Mesothelial cell of epicardium (in vitro differentiated cells): ENCODE measurements at places on chromosomes 4 and X. TPM values are rescaled to one million over a fixed set of nuclear protein-coding genes. Genes with fewer than 3 reads are reported as not detected.

DNA sequence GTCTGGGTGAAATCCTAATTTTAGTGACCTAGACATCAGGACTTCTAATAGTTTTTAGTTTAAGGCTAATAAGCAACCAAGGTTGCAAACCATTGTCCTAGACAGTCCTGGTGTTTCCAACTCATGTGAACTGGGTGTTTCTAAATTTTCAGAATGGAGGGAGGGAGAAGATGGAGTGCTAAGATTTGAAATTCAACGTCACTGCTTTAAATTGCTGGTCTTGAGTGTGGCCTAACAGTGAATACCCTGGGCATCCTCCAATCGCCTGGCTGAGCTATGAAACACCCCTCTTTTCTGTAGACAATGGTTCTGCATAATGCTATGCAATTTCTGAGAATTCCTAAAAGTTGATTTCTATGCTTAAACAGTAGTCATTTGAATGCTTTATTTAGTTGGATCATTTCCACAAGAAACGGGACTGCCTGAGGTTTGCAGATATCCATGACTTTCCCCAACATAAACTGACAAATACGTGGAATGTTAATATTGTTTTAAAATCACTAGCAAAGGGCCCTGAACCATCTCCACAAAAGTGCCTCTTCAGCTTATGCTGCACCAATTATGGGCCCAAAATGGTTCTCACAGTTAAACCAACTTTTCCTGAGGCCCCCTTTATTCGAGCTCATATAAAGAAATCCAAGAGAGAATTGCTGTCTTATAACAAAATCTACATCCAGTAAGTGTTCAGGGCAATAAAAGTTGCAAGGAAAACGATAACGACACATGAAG is 1.1 kb downstream of the FBXL5 start:
- H3K27ac ChIP-seq: peak overlapping the region; percentile 97
- peak overlapping the region; percentile 94 for H3K4me3 ChIP-seq
- no peaks in the 10 kb centered on the region for H3K36me3 ChIP-seq
- DNase-seq: no peak

DNA sequence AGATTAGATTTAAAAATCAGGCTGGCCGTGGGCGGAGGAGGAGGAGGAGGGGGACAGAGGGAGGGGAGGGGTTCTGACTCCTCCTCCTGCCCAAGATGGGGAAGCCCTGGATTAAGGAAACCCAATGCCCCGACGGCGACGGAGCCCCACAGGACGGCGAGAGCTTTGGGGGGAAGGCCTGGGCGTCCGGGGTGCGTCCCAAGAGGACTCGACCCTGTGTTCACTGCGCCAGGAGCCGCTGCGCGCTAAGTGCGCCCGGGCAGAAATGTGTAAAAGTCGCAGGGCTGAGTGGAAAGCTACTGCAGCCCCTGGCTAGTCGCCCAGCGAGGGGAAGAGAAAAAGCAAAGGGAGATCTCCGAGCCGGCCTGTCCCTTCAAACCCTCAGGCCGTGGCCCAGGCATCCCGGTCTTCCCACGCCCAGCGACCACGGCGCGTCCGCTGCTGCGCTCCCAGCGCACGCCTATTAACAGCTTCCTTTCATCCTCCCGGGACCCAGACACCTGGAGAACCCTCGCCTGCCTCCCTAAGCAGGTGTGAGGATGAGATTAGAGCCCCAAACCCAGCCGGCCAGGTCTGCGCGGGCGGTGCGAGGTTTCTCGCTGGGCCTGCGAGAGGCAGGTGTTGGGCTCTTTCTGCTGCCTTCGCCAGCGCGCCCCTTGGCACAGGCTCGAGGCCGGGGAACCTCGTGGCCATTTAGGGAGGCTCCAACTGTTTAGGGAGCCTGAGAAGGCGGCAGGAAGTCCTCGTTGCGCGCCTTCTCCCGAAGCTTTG is 1.4 kb upstream of the RPS6KA3 start:
- DNase-seq: peak; percentile 46
- no peak overlapping the region for H3K27ac ChIP-seq
- H3K4me1 ChIP-seq: peaks cover 25% of the 10 kb centered on the region
- H3K36me3 ChIP-seq: no peaks in the 10 kb centered on the region
- peak overlapping the region; percentile 87 for H3K4me3 ChIP-seq

GRCh38 chr4:45284400-45285085 is 558.2 kb upstream of the GNPDA2 start:
- H3K27me3 ChIP-seq: peaks cover 2% of the 10 kb centered on the region
- no peak overlapping the region for H3K27ac ChIP-seq
- no peak for DNase-seq
- no peaks in the 10 kb centered on the region for H3K4me1 ChIP-seq
- H3K36me3 ChIP-seq: no peaks in the 10 kb centered on the region

Gene DCTD
- 93.7 to 101 TPM (median 101 TPM) in 3 replicates for total RNA-seq

- no peaks in the 10 kb centered on the region for H3K27me3 ChIP-seq
- H3K4me3 ChIP-seq: no peak overlapping the region
- no peak overlapping the region for H3K27ac ChIP-seq
- H3K4me1 ChIP-seq: peaks cover 4% of the 10 kb centered on the region
Measured at GRCh38 chr4:89365375-89365774, 57.8 kb upstream of the GPRIN3 start.

DNA sequence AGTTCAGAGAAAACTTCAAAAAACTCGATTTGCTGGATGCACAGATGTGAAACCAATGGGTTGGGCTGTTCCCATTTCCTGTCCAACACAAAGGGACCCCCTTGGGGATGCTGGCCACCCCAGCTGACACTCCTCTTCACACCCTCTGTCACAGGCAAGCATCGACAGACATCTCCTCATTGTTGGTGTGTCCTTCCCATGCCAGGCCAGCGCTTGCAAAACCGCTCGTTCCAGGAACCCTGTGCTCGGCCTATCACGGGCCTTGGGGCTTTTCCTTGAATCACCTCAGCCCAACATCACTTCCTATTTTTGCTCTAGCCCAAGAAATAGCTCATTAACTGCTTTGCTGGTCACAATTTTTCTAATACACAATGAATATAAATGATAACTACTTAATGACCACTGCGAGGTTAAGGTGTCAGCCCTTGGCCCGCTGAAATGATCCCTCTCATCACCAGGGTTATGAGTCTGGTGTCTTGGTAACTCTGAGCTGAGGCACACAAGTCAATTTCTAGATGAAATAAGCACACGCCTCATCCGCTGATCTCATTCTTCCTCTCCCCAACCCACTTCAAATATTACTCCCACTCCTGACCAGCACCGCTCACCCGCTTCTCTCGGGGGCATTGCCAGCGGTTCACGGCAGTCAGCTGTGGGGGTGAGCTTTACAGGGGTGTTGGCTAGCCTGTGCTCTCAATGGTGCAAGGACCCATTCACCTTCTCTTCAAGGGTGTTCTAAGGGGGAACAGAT is 32.3 kb downstream of the BCOR start:
- peaks cover 35% of the 10 kb centered on the region for H3K36me3 ChIP-seq
- no peak overlapping the region for H3K4me3 ChIP-seq
- H3K4me1 ChIP-seq: peaks cover 15% of the 10 kb centered on the region

DNA sequence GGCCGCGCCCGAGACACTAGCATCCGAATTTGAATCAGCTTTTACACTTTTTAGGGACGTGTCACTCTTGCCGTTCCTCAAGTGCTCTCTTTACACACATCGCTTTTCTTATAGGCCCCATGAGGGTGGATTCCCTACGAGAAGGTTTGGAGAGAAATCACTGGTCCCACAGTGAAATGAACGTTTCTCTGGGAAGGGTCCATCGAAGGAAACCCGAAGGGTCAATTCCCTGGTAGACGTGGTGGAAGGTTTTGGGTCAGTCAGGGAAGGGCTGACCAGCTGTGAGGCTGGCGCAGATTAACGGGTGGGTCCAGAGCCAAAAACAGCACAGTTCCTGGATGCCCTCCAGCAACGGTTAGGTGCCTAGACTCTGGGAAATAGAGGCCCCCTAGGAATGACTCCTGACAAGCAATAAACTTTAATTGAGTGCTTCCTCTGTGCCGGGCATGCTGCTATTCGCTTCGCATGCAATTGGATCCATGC is 35.9 kb downstream of the ETDC start:
- H3K4me1 ChIP-seq: peaks cover 37% of the 10 kb centered on the region
- H3K36me3 ChIP-seq: peaks cover 5% of the 10 kb centered on the region
- no peaks in the 10 kb centered on the region for H3K27me3 ChIP-seq
- DNase-seq: no peak
- peak overlapping the region; percentile 92 for H3K27ac ChIP-seq

DNA sequence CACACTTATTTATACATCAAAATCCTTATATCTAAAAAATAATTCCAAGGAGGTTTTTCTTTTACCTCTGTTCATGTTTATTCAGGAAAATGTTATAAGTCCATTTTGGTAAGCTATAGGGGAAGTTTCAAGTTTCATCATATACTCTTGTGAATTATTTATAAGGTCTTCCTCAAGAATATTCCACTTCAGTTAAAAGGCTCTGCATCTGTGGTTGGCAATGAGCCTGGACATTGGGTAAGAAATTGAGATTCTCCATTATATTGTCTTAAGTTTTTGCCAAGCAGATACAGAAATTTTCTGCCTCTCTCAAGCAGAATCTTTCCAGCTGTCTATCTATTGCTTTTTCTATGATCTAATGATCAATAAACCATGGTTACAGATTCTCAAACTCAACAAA is 641.9 kb downstream of the NLGN4X start:
- H3K27me3 ChIP-seq: no peaks in the 10 kb centered on the region
- H3K4me3 ChIP-seq: no peak overlapping the region
- no peaks in the 10 kb centered on the region for H3K36me3 ChIP-seq
- H3K4me1 ChIP-seq: peaks cover 10% of the 10 kb centered on the region
- no peak overlapping the region for H3K27ac ChIP-seq
- no peak for DNase-seq

DNA sequence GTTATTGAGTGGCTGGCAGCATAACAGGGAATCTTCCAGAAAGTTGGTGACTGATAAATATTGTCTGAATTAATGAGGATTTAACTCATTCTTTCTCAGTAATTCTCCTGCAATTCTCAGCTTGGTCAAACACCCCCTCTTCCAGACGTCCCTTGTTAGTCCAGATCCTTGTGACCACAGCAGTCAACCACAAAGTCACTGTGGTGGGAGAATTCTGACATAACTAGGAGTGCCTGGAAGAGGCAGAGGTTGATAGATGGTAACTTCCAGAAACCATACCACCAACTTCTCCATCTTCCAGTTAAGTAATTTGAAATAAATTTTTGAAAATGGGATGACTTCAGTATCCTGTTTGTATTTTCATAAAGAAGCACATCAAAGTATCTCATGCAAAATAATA is 90.1 kb downstream of the CEP44 start:
- H3K27ac ChIP-seq: no peak overlapping the region
- H3K4me3 ChIP-seq: no peak overlapping the region
- no peak for DNase-seq
- no peaks in the 10 kb centered on the region for H3K4me1 ChIP-seq
- H3K36me3 ChIP-seq: peaks cover 2% of the 10 kb centered on the region
- H3K27me3 ChIP-seq: no peaks in the 10 kb centered on the region

Gene SMIM10L2A
- total RNA-seq: 7.8 to 8.7 TPM (median 7.8 TPM) in 3 replicates

Gene DIPK2B
- total RNA-seq: not detected in 3 replicates

Gene ZNF711
- 54.1 to 55.1 TPM (median 54.2 TPM) in 3 replicates for total RNA-seq

Gene ADGRG4
- not detected in 3 replicates for total RNA-seq

Gene TLL1
- 1.2 to 1.8 TPM (median 1.5 TPM) in 3 replicates for total RNA-seq

Gene PGRMC2
- 57.2 to 63.9 TPM (median 62.9 TPM) in 3 replicates for total RNA-seq

GRCh38 chr4:183349673-183350072 is 27.4 kb upstream of the CLDN24 start:
- no peak overlapping the region for H3K27ac ChIP-seq
- no peaks in the 10 kb centered on the region for H3K36me3 ChIP-seq
- H3K4me1 ChIP-seq: peaks cover 7% of the 10 kb centered on the region
- no peak for DNase-seq
- no peak overlapping the region for H3K4me3 ChIP-seq
